ENCODE measurements at places on chromosomes 12 and 14.

GRCh38 chr12:95859947-95860850, 1.4 kb downstream of the SNRPF start:
- DNase-seq: no peak

- DNase-seq: no peak
Observed at GRCh38 chr14:92925446-92925845, 2.5 kb downstream of the CHGA start.

DNA sequence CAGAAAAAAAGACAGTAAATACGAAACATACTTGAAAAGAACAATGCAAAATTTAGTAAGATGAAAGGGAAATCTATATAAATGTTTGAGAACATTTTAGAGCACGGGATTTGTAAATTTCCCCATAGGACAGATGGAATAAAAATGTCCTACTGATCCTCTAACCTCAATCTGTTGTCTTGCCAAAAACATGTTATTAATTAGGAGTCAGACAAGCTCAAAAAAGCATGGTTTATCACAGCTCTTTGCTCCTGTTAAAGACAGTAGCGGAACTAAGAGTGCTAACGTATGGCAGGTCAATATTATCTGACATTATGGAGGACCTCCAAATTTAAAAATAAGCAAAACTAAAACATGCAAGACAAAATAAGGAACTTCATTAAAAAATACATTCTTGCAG, 12.9 kb downstream of the GMFB start:
- no peak for DNase-seq

DNA sequence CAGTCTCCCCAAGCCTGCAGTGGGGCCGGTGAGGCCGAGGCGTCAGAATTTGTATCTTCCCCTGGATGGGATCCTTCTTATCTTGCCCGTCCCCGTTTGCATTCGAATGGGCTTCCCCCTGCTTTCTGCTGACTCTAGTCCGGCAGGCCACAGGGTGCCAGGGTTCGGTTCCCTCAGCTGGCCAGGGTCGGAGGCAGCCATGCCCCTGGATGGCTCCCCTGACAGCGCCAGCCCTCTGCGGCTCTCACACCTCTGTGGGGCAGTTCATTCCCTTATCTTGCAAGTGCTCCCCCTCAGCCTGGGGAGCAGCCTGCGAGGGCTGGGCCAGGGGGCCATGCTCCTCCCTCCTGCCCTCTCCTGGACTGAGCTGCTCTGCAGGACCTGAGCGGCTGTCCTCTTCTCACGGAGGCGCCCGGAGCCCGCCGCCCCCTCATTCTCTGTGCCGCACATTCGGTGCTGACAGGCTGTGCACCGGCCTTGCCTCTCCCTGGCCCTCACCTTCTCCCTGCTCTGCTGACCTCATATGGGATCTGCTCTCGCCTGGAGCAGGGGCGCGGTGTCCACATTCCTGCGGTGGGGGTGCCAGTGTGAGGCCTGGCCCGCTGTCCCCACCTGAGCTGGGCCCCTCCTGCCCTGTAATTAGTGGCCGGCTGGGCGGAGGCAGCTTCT, 32.8 kb downstream of the KIF26A start:
- no peak for DNase-seq

DNA sequence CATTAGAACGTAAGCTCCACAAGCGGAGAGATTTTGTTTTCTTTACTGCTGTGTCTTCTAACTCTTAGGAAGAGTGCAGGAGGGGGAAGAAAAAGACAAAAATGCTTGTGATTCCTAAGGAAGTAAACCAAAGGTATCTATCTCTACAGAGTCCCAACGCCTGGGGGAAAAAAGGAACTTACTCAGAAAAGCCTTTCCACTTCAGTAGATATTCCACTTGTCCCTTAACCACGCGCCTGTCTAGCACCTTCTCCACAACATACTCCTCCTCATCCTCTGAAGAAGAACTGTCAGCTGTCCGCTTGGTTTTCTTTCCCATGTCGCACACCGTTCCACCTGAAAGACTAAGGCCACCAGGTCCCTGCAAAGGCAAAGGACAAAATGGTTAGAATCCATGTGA, 22.6 kb downstream of the CBX5 start:
- no peak for DNase-seq

- DNase-seq: peak; percentile 80
Observed at GRCh38 chr14:99571303-99571986, 32.6 kb downstream of the CCDC85C start.

DNA sequence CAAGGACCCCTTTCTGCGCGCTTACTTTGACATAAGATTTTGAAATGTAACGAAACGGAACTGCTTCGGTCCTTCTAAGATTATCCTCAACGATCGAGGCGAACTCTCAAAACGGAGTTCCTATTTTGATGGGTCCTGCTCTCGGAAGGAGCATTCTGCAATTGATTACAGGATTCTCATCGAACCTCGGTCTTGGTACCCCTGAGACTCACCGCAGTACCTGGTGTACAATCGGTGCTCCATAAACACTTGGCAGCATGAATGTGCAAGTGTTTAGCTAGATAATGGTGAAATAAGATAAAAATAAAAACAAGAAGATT, 530 bp upstream of the NEMF start:
- no peak for DNase-seq

DNA sequence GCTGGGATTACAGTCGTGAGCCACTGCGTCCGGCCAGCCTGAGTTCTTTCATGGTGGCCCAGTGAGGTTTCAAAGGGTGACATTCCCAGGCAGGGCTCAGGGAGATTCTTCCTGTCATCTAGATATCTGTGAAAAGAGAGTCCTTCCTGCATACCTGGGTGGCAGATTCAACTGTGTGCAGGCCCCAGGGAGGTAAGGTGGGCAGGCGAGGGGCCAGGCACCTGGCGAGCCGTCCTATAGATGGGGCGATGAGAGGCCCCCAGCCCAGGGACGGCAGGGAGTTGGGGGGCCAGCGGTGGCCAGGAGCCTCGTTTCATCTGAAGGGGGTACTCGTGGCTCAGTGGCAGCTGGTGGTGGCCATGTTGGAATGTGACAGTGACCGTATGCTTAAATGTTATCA, 7.1 kb upstream of the EP400 start:
- DNase-seq: no peak

- DNase-seq: no peak
Observed at GRCh38 chr12:23898121-23898520, 51.3 kb downstream of the SOX5 start.

DNA sequence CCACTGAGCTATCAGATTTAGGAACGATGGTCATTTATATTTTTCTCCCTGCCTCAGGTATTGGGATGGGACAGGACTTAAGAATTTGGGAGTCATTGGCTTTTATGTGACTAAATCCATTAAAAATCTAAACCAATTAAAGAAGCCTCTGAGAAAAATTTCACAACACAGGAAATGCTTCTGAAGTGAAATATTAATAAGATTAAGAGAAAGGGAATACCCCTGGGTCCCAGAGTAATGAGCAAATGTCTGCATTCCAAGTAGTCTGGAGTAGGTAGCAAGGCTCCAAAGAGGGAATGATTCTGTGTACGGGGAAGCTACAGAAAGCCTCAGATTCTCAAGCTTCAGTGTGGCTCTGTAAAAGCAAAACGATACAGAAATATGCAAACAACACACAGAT, 707 bp upstream of the MED6 start:
- DNase-seq: no peak
